Stimulated activated CD4-positive, alpha-beta T cell treated with anti-CD3 and anti-CD28 coated beads, Interleukin-15, amount 100 ng/mL, for 1 hour (primary cell): ENCODE measurements at places on chromosomes 7 and 10.

GRCh38 chr7:111067682-111068081 lies 23.2 kb upstream of the LRRN3 start:
- DNase-seq = no peak

- no peak for DNase-seq
Observed at GRCh38 chr7:134565643-134566136, 16.8 kb downstream of the AKR1B15 start.

- no peak for DNase-seq
Observed at GRCh38 chr7:70669854-70670253, 462.1 kb upstream of the GALNT17 start.

- DNase-seq = no peak
Observed at GRCh38 chr7:23247046-23247602, 549 bp downstream of the GPNMB start.

DNA sequence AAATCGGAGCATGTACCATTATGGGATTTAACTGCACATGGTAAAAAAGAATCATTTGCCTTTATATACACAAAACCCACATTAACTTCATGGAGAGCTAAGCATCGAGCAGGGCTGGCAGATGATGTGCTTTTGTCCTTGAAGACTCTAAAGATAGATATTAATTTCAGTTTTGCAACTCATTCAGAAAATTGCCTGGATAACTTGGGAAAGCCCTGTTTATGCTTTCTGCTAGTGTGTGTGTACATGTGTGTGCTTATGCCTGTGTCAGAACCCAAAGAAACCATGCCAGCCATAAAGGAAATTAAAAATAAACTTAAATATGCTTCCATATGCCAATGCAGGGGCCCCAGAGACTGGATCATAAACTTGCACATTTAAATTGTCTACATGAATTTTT lies 640.0 kb downstream of the PARD3 start:
- no peak for DNase-seq

- DNase-seq = no peak
Observed at GRCh38 chr7:120867932-120868331, 10.0 kb upstream of the TSPAN12 start.

GRCh38 chr10:48523212-48523819 lies 81.6 kb downstream of the ARHGAP22 start:
- DNase-seq = no peak

GRCh38 chr7:30908681-30909080 lies 3.0 kb upstream of the AQP1 start:
- DNase-seq = no peak

- no peak for DNase-seq
Observed at GRCh38 chr10:27558612-27559020, 54.5 kb downstream of the RAB18 start.

GRCh38 chr7:83289419-83289993 lies 126.8 kb upstream of the PCLO start:
- no peak for DNase-seq

- DNase-seq = no peak
Observed at GRCh38 chr7:94605031-94605430, 50.9 kb downstream of the SGCE start.

DNA sequence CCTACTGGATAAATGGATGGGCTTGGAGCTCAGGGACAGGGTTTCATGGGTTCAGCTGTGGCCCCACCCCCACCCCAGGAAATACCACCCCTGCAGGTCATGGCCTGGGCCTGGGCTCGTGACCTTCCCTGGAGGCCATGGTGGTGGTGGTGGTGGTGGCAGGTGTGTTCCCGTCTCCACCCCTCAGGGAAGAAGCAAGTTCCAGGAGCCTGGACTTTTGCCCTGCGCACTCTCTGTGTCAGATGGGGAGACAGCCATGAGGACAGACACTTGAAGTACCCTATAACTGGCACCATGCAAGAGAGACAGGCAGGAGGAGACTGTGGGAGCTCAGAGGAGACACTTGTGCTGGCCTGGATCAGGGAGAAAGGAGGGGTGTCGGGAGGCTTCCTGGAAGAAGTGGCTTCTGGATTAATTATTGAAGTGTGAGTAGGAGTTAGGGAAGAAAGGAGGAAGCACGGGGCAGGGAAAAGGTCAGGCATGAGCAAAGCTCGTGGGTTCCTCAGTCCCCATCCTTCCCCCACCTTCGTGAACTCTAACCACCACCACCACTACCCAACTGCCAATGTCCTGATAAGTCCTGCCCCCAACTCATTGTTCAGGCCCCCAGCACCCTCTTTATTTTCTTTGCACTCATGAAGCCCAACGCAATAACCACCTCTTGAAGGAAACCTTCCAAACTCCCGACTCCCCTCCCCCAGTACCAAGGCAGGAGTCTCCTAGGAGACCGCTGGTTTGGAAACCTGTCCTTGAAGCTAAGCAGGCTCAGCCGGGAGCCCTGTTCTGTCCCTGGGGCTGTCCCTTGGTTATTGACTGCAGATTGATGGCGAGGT lies 8.9 kb downstream of the SH2B2 start:
- no peak for DNase-seq

- no peak for DNase-seq
Observed at GRCh38 chr10:117139581-117140524, 1.8 kb upstream of the VAX1 start.

GRCh38 chr10:36170142-36170719 lies 528.1 kb upstream of the FZD8 start:
- DNase-seq = no peak

DNA sequence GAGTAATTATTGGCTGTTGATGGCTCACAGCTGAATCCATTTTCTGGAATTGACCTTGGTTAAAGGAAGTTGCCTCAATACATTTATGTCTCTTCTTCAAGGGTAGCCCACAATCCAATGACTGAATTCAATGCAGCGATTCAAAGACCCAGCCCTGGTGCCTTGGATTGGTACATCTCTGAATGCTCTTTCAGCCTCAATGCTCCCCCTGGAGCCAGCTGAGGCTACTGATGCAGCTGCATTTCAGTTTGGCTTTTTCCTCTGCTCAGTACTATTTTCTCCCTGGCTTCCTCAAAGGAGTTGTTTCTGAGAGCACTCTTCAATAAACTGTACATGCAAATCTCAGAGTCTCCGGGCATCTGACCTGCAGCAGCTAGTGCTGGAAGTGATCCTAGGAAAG lies 633 bp upstream of the EBLN1 start:
- DNase-seq = no peak

DNA sequence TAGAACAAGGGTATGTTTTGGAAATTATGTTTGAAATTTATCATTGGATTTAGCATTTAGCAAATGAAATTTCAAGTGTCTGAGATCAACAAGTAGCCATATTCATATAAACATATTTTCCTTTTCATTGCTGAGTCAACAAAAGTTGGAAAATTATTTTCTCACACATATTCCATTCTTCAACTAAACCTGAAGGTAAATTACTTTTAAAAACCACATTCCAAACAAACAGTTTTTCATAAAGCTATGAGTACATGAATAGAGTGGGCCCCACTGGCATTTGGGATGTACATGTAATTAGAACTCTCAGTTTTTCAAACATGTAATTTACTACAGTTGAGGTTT lies 178.3 kb upstream of the MKLN1 start:
- no peak for DNase-seq

GRCh38 chr7:142383841-142384492 lies 126.1 kb upstream of the PRSS58 start:
- no peak for DNase-seq

DNA sequence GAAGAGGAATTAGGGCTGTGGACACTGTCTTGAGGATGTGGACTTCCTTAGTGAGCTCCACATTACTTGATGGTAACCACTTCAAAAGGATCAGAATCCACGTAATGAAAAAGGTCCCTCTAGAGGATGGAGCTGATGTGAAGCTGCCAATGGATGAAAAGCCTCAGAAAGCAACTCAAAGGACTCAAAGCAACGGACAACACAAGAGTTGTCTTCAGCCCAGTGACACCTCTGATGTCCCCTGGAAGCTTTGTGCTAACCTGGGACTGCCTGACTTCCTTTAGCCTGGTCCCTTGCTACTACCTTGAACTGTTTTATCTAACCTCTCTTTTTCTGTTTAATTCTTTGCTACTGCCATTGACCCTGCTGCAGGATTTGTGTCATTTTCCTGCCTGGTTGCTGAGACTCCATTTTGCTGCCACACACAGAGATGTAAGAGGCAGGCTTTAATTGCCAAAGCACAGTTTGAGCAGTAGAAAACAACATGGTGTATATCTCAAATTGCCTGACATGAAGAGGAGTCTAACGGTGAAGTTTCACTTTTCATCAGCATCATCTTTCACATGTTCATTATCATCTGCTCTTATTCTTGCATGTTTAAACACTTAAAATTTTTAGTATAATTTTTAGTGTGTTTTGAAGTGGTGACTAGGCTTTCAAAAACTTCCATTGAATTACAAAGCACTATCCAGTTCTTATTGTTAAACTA lies 11.1 kb upstream of the SGCE start:
- DNase-seq = no peak

GRCh38 chr10:88370713-88371112 lies 212.4 kb downstream of the RNLS start:
- no peak for DNase-seq

- no peak for DNase-seq
Observed at GRCh38 chr7:33831389-33832141, 73.8 kb upstream of the BMPER start.

DNA sequence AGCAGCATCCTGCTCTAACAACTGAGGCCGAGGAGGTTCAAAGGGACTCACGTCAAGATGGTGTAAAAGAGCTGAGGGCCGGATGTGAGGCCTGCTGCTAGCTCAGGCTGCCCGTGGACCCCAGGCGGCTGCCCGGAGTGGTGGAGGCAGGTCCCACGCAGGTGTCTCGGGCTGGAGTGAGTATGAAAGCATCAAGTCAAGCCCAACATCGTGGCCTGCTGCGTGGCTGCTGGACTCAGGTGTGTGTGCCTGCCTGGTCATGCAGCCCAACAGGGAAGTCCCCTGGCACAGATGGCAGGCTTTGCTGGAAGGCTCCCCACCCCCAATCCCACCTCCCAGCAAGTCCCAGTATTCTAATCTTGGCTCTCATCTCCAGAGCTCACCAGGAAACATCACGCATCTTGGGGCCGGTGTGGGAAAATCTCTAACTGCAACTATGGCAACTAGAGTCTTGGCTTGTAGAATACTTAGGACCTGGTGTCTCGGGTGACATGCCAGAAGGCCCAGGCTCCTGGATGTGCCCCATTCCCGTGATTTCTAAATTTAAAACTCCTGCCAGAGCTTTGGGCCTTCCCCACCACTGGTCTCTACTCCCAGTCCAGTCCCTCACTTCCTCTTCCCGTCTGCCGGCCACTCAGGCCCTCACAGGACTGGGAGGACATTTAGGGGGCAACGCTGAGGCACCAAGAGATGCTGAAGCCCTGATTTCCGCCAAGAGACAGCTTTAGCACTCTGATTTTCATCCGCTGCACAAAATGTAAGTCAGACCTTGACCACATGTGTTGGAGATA lies 85.9 kb downstream of the PRKAG2 start:
- DNase-seq = no peak

- peak; percentile 16 for DNase-seq
Observed at GRCh38 chr10:21534604-21535493, 817 bp downstream of the MLLT10 start.

GRCh38 chr7:137501562-137501961 lies 158.0 kb upstream of the PTN start:
- DNase-seq = no peak

DNA sequence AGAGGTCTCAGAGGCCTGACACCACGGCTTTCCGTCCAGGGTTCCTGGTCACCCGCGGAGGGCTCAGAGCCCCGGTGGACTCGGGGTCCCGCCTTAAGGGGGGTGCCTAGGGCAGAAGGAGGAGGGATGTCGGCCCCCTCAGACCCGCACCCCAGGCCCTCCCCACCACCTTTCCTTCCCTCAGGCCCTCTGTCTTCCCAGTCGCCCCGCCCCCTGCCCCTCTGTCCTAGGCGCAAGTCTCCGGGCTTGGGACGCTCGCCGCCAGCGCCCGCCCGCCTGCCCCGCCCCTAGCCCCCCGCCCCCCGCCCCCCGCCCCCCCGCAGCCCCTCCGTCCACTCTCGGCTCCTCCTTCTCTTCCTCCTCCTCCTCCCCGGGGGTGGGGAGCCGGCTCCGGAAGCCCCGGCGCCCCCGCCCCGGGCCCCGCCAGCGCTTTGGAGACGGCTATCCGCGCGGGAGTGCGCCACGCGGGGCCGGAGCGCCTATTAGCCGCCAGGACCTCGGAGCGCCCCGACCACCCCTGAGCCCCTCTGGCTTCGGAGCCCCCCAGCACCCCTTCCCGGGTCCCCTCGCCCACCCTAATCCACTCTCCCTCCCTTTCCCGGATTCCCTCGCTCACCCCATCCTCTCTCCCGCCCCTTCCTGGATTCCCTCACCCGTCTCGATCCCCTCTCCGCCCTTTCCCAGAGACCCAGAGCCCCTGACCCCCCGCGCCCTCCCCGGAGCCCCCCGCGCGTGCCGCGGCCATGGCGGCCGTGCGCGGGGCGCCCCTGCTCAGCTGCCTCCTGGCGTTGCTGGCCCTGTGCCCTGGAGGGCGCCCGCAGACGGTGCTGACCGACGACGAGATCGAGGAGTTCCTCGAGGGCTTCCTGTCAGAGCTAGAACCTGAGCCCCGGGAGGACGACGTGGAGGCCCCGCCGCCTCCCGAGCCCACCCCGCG lies at the start of gene AEBP1:
Gene AEBP1 (plus strand): TSS at position 423 of the 937 bp plus-strand sequence. CDS start 321 bp downstream, at position 744.
- no peak for DNase-seq

DNA sequence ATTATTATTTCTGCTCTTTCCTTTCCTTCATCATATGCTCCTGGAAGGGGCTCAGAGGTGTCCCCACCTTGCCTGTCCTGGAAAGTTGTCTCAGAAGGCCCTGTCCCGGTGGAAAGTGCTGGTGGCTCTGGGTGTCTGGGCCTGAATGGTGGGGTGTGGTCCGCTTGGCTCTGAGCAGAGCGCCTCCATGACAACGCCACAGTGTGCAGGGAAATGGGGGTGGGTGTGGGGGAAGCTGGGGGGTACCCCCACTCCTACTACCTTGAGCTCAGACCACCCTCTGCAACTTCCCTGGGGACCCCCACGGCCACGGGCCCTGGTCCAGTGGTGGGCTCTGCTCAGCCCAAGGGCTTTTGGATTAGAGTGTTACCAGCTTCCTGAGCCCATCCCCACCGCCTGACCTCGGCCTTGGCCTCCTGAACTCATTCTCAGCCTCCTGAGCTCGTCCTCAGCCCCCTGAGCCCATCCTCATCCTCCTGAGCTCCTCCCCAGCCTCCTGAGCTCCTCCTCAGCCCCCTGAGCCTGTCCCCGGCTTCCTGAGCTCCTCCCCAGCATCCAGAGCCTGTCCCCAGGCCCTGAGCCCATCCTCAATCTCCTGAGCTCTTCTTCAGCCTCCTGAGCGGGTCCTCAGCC lies 106.4 kb upstream of the FAM20C start:
- no peak for DNase-seq

DNA sequence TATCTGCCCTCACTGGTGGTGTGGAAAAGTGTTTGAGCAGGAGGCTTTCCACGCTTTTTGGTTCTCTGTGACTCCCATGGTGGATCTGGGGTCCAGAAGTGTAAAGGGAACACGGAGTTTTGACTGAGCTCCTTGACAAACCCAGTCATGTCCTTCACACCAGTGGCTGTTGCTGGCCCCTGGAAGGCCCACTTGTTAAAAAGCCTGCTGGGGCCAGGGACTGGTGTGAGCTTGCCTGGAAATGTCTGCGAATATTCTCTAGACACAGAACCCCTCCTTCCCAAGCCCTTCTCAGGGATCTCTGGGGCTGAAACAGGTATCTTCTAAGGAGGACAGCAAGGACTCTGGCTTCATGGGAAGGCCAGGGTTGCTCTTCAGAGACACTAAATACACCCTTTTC lies 343.0 kb downstream of the TCERG1L start:
- no peak for DNase-seq

GRCh38 chr7:3168869-3169268 lies 125.2 kb upstream of the CARD11 start:
- no peak for DNase-seq
